ENCODE measurements at places on chromosomes 4 and X.

- DNase-seq = no peak
Observed at GRCh38 chr4:142211444-142211843, 575.1 kb downstream of the IL15 start.

DNA sequence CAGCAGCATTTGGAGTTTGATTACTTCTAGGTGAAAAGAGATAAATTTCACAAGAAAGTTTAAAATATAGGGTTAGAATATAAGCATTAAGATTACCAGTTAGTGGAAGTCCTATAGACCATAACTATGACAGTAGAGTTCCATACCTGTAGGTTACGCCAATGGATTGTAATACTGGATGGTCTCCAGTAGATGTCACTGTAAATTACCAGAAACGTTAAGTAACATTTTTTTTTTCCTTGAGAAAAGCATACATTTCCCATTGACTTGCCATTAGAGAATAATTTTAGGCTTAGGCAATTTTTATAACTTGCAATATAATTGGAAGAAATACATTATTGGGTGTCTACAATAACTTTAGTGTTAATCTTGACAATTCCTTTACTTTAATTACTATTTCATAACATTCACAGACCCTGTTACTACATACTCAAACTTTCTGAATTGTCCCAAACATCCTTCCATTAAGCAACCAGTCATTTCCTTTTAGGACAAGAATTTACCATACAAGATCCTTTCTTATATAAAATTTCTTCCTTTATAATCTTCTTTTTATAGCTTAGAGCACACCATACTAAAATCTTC lies 304.1 kb upstream of the TECRL start:
- peak; percentile 4 for DNase-seq

GRCh38 chr4:174358829-174359228 lies 75.1 kb downstream of the CEP44 start:
- no peak for DNase-seq

GRCh38 chr4:151263455-151263854 lies 13.5 kb upstream of the PRSS48 start:
- no peak for DNase-seq

All from keratinocyte (primary cell).